Keratinocyte (primary cell): ENCODE measurements at places on chromosomes 11 and 22. TPM values are rescaled to one million over a fixed set of nuclear protein-coding genes. Genes with fewer than 3 reads are reported as not detected.

GRCh38 chr11:34536056-34536455, 22.5 kb upstream of the ELF5 start:
- no peak overlapping the region for H3K27ac ChIP-seq
- no peaks in the 10 kb centered on the region for H3K36me3 ChIP-seq
- H3K4me1 ChIP-seq, result no peaks in the 10 kb centered on the region
- DNase-seq, result no peak
- peaks cover 8% of the 10 kb centered on the region for H3K27me3 ChIP-seq

The ANO1 gene
- 9.1 to 158 TPM (median 45.2 TPM) in 3 replicates for polyA plus RNA-seq

DNA sequence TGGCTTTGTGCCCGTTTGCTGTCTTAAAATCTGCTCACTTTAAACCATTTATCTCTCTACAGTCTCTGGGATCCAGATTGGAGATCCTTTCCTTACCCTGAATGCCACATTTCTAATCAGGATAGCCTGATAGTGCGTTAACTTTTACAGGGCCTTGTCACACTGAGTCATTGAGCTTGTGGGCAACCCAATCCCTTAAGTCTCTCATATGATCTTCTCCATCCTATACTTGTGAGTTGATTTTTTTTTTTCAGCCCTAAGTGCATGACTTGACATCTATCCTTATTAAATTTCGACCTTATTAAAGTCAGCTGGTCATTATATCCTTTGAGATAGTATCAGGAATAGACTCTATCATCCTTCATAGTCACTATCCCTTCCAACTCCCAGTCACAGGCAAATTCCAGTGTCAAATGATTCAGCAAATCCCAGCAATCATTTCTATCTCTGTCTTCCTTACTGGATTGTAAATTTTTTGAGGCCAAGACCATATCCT, 57.7 kb downstream of the TEAD1 start:
- no peaks in the 10 kb centered on the region for H3K27me3 ChIP-seq
- H3K4me3 ChIP-seq, result no peak overlapping the region
- no peaks in the 10 kb centered on the region for H3K36me3 ChIP-seq
- no peak overlapping the region for H3K27ac ChIP-seq

The HEPHL1 gene
- polyA plus RNA-seq, result 138 to 223 TPM (median 190 TPM) in 3 replicates

- H3K4me1 ChIP-seq, result no peaks in the 10 kb centered on the region
- DNase-seq, result no peak
- H3K36me3 ChIP-seq, result peaks cover 39% of the 10 kb centered on the region
- no peak overlapping the region for H3K27ac ChIP-seq
These were observed 8.7 kb downstream of the GNG3 start for GRCh38 chr11:62716206-62716605.
